Cerebellar nuclear complex (tissue), 1 donor: ENCODE measurements at places on chromosomes 7 and 10.

- no peak for DNase-seq
Measured at GRCh38 chr7:139104091-139104450, 5.4 kb downstream of the ZC3HAV1 start.

GRCh38 chr10:114261076-114261475, 22.0 kb downstream of the VWA2 start:
- no peak for DNase-seq

DNA sequence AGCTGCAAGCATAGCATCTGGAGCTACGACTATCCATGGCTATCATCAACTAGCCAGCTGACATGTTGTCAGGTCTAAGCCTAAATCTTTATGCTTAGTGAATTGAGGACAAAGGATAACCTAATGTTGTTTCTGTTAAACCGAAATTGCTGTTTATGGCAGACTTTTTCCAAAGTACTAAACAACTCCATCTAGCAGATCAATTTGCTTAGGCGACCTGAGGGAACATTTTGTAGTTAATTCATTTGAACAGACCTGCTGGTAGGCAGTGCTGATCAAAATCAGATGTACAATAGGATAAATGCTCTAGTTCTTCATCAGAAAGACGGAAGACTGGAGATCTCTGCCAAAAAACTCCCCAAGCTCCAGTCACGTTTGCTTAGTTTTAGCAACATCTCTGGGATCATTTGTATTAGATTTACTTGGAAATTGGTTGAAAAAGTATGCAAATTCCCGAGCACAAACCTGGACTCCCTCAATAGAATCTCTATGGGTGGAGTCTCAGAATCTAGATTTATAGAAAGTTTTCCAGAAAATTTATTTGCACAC, 301.6 kb upstream of the NRP1 start:
- DNase-seq, result no peak

DNA sequence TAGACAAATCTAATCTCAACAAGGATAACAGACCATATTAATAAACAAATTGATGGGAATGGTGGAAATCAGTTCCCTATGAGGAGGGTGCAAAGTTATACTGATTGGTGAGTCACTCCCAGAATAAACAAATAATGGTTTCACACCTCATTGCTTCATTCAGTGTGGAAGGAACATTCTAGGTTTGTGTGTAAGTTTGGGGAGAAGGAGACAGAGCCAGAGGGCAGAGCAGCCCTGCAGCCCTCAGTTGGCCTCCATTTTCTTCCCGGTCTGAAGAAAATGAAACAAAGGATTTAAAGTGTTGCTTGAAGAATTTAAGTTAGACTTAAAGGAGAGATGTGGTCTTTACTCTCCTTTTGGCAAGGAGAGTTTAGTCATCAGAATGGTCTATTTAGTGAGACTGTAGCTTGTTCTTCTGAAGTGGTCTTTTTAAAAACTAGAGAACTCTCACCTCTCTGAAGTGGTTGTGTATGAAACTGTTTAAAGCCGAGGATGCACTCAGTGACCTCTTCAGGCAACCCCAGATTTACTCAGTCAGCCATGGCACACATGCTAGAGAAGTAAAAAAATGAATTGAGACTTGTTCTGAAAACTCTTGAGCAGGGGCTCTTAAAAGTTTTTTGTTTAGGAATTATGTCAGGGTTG, 27.2 kb downstream of the IKZF1 start:
- no peak for DNase-seq

GRCh38 chr10:7492660-7493046, 81.8 kb upstream of the SFMBT2 start:
- DNase-seq, result no peak

DNA sequence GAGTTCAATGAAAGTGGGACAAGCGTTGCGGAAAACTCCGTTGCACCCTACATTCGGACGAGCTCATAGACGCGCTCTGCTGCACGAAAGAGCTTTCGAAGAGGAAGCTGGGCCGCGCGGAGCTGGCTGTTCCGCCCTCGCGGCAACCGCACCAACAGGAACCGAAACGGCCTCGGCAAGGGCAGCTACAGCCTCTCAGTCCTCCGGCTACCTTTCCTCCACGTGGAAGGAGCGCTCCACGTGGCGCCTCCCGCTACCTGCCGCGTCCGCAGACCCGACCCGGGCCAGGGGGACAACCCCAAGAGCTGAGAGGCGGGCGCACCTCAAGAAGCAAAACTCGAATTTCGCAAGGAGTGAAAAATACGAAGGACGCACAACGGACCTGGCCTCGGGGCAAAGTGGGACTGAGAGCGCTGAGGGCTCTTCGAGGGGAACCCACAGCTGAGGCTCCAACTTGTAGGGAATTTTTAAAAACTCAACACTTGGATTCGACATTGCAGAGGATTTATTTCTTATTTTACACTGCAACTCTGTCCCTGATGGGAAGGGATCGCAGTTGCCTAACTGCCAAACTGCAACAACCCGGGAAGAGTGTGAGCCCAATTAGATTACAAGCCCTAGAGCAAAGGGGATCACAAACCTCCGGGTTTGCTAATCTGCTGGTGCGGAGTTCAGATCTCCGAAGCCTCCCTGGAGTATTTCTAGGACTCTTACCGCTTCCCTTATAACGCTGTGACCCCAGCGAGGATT, 1.4 kb downstream of the HPSE2 start:
- DNase-seq, result no peak

GRCh38 chr10:3426190-3426845, 253.7 kb upstream of the PITRM1 start:
- DNase-seq, result no peak

DNA sequence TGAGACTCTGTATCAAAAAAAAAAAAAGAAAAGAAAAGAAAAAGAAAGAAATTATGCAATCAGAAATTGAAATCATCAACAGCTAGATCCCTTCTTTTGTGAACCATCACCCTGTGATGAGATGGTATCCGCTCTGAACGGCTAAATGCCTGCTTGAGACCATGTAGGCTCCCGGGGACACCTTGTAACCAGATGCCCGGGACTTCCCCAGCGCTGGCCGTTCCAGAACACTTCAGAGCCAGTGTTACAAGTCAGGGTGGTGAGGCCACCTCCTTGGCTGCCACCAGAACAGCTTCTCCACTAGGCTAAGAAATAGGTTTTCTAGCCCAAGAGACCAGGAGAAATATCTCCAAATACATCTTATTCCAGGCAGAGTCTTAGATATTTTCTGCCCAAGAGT, 119.4 kb upstream of the SH2B2 start:
- no peak for DNase-seq

- DNase-seq, result no peak
Measured at GRCh38 chr7:96827701-96828100, 118.1 kb upstream of the SEM1 start.

DNA sequence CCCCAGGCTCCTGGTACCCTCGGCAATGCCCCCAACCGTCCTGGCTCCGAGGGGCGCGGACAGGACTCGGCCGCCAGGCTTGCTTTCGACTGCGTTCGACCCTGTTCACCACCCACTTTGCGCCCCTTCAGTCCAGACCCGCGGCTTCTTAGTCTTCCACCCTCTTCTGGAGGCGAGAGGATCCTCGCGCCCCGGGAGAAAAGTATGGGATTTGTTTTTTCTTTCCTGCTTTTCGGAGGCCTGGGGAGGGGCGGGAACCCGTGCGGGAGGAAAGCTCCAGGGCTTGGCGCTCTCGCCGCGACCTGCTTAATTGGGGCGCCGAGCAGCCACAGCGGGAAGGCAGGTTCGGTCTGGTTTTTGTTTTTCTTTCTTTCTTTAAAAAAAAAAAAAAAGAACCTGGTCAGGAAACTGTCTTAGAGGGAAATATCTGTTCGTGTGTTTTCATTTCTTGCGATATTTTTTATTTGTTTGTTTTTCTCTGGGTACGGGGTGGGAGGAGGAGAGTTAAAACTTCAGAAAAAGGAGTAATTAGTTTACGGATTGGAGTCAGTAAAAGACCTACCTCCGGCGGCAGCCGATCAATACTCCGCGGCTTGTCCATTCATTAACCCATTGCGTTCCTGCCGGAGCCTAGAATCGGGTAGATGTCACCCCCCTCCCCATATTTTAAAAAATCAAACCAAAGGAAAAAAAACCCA, 1.6 kb downstream of the EMX2 start:
- no peak for DNase-seq

- DNase-seq, result no peak
Measured at GRCh38 chr10:112744181-112745096, 205.6 kb upstream of the TCF7L2 start.

DNA sequence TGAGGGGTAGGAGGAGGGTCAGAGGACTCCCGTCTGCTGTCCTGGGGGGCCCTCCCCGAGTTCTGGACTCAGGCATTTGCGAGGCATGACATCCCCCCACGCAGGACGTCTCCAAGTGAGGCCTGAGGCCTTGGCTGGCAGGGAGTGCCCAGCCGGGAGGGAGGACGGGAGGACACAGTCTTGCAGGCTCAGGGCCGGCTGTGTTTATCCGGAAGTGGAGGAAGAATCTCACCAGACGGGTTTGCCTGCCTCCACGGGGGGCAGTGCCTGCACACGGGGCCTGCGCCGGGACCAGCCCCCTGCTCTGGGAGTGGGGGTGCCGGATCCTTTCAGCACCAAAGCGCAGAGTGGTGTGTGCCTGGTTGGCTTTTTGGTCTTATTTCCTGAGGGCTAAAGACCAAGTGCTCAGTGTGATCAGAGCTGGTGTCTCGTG, 10.9 kb downstream of the PWWP2B start:
- DNase-seq, result no peak

DNA sequence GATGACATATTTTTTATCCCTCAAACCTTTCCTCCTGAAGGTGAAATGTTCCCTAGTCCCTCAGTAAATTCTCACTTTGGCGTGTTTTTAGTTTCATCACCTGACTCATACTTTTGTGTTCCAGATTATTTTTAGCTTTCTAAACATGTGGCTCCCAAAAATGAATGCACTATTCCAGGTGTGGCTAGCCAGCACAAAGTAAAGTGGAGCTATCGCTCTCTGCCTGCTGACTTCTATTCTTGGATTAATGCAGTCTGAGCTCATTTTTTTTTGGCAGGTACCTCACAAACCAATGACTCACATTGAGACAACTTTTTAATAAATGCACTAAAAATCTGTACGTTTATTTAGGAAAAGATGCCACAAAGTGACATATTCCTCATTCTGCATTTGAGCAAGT, 58.8 kb upstream of the LANCL2 start:
- no peak for DNase-seq

- DNase-seq, result no peak
Measured at GRCh38 chr7:4552985-4553384, 129.1 kb upstream of the FOXK1 start.

- no peak for DNase-seq
Measured at GRCh38 chr7:14805105-14805719, 97.3 kb downstream of the DGKB start.

DNA sequence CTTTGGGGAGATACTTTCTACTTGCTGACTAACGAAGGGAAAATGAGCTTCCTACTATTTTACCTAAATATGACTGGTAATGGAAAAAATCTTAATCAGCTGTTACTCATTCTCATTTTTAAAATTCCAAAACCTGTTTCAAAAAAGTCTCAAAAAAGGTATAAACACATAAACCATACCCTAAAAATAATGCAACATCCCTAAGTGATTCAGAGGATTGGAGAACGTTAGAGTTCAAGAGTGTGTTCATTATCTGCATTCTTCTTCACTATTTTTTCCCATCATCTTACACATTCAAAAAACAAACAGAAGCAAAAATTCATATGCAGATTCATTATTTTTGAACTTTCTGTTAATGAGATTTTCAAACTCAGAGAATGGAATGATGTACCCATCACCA, 150.4 kb upstream of the GNAI1 start:
- DNase-seq, result no peak

- DNase-seq, result no peak
Measured at GRCh38 chr10:36271627-36272340, 629.7 kb upstream of the FZD8 start.
